ENCODE measurements at places on chromosomes 12 and 14.

DNA sequence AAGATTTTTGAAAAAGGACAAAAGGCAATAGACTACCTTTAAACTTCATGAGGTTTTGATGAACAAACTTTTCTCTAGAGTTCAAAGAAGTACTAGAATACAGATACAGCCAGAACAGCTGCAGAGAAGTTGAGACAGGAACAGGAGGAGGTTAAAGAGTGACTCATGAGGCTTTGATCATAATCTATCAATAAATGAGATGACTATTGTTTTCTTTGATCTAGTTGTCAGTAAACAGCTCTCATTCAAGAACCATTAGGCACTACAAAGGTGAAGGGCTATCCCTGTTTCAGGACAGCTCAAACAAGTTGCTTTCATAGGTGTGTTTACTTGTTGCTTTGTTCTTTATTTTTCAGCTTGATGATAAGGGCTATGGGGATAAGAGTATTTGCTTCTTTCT, 2.4 kb downstream of the WASHC3 start:
- DNase-seq: no peak

- DNase-seq: no peak
These were observed 58.3 kb downstream of the ANAPC7 start for GRCh38 chr12:110345176-110345661.

DNA sequence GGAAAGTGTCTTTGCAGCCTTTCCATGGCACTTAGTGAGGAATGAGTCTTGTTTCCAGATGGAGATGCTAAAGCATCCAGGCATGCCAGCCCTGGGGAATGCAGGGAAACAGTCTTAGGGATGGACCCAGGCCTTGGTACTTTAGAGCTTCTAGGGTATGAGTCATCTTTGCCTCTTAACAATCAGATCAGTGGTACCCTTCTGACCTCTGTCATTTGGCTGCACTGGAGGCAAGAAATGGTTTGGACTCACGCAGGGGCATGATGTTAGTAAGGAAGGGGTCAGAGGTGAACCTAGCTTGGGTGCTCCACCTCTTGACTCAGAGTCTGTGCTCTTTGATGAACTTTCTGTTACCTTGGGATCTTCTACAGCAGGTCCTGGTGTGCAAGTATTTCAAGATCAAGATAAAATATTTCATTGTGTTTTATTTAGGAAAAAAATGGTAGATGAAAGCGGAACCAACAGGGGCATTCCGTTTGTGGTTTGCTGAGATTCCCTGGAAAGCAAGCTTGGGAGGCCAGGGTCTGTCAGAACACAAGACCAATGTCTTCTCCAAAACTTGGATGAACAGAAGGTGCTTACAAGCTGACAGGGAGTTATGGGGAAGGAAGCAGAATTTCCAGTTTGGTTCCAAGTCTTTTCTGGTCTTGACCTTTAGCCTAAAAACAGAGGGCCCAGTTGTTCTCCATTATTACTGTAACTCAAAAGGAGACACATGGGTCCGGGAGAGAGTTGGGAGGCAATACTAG, 216.2 kb downstream of the ZFP36L1 start:
- no peak for DNase-seq

GRCh38 chr12:121400332-121401139, 618 bp downstream of the RNF34 start:
- peak; percentile 11 for DNase-seq

DNA sequence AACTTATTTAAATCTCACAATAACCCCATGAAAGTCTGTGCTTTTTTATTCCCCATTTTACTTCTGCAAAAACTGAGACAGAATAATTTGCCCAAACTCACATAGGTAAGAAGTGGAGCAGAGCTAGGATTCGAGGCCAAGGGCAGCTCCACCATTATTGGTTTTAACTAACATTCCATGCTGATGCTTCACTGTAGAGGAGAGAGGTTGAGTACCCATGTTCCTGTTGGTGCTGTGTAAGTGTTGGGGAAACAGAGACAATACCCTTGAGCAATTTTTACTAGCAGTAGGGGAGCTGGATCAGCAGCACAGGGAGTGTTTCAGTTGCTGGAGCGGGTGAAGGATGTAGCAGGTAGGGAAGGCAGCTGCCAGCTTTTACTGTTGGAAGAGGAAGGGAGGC, 21.1 kb downstream of the RASSF8 start:
- no peak for DNase-seq

DNA sequence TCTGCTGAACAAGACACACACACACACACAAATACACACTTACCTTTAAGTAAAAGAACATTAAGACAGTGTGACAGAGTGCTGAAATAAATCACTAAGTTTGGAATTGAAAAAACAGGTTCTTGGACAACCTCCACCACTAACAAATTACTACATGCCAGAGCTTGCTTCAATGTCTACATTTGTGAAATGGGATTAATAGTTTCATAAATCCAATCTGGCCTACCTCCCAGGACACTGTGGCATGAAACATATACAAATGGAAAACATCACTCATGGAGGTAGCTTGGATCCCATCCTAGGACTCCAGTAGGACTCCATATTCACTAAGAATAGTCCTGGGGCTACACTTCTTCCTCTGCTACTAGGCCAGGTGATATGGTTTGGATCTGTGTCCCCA, 8.2 kb upstream of the CCDC60 start:
- DNase-seq: no peak

DNA sequence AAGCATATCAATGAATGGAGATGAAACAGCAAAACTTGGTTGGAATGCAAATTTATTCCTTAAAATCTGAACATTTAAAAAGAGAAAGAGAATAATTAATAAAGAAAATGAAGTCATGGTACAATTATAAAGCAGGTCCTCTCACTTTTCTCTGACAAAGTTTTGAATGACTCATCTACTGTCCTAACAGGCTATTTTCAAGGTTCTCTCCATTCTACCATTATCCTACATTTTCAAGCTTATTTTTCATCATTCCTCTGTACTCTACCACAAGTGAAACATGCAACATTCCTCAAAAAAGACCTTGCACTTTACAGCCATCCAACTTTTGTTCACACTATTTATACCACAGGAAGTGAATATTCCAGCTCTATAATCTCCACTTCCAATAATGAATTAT, 36.9 kb upstream of the AP4S1 start:
- DNase-seq: no peak

DNA sequence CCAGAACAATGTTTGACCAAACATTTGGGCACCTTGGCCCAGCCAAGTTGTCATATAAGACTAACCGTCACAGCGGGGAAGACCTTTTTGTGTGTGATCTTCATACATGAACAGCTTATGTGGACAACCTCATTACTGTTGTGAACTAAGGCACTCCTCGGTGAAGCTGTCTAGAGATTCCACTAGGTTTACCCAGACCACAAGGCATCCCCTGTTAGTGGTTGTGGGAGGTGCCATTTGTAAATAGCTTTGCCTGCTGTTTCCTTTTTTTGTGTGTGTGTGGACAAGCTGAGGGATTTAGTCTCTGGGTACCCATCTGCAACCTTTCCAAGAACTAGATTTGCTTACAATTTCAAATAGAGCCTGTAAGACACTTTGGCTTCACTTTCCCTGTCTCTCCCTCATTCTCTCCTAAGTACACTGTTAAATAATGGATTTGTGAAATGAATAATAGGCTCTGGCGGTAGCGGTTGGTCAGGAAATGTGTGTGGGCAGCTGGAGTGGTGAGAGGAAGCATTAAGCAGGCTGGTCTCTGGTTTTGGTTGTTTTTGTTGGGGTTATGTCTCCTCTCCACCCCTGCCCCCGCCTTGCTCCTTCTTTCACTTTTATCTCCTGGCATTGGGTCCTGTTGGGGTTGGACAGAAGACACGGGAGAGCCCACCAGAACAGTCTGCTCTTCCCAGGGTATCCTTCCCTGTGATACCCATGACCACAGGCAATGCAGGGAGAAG, 727.6 kb downstream of the VRK1 start:
- no peak for DNase-seq

DNA sequence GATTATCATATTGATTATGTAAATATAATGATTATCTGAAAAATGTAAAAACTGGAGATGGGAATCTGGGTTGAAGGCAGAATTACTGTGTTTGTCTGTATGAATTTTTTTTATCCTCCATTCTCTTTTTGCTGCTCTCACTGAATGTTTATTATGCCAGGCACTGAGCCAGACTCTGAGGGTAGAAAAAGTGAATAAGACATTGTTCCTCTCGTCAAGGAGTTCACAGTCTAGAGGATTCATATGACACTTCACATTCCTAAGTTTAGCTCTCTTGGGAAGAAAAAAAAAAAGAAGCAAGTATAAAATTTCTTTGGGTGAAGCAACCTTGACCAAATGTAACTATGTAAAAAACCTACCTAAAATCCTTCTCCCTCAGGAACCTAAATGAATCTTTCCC, 120.9 kb upstream of the LMO3 start:
- DNase-seq: no peak

GRCh38 chr12:121284551-121285390, 11.7 kb downstream of the CAMKK2 start:
- no peak for DNase-seq

GRCh38 chr12:56776654-56777053, 13.5 kb downstream of the HSD17B6 start:
- DNase-seq: no peak

DNA sequence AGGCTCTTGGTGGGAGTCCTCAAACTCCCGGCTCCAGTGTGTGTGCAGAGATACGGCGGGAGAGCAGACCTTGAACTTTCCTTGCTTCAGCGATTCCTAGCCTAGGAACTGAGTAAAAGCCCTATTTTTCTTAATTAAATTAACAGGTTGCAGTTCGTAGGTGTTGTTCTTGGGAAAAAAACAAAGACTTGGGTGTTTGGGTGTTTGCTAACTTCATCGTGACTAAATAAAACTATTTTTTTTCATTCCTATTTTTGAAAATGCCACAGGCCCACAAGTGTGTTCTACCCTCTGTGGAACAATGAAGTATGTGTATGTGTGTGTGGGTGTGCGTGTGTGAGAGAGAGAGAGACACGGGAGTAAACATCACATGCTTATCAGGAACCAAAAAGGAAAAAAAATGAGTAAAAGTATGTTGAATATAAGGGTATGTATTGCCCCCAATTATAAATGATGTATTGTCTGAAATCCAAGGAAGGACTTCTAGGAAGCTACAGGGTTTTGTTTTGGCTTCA, 651 bp downstream of the TMEM117 start:
- no peak for DNase-seq

- DNase-seq: no peak
These were observed 156.8 kb downstream of the PDZRN4 start for GRCh38 chr12:41344776-41345470.

GRCh38 chr14:36069535-36069900, 107.0 kb downstream of the PTCSC3 start:
- no peak for DNase-seq

GRCh38 chr14:71586131-71586897, 345.9 kb upstream of the RGS6 start:
- DNase-seq: no peak

GRCh38 chr12:23944067-23944466, 5.4 kb downstream of the SOX5 start:
- DNase-seq: no peak

GRCh38 chr12:6460751-6461371, 9.0 kb downstream of the TAPBPL start:
- no peak for DNase-seq

GRCh38 chr12:29088611-29089219, 60.4 kb upstream of the FAR2 start:
- no peak for DNase-seq

- DNase-seq: no peak
These were observed 10.7 kb upstream of the LRTM2 start for GRCh38 chr12:1809591-1810190.

GRCh38 chr12:40565029-40565633, 127.1 kb upstream of the CNTN1 start:
- no peak for DNase-seq

DNA sequence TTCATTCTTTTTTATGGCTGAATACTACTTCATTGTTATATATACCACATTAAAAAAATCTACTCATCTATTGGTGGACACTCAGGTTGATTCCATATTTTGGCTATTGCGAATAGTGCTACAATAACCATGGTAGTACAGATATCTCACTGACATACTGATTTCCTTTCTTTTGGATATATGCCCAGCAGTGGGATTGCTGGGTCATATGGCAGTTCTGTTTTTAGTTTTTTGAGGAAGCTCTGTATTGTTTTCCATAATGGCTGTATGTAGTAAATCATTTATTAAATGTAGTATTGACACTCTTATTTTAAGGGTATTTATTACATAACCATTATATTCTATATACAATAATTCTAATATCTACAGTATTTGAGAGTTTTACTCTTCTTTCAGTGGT, 43.7 kb downstream of the PTCSC3 start:
- DNase-seq: no peak

- DNase-seq: no peak
These were observed 9.9 kb upstream of the ACVR1B start for GRCh38 chr12:51941604-51942003.

GRCh38 chr14:45716572-45716971, 463.6 kb upstream of the MIS18BP1 start:
- no peak for DNase-seq

- no peak for DNase-seq
These were observed 44.8 kb upstream of the METAP2 start for GRCh38 chr12:95429172-95429510.

DNA sequence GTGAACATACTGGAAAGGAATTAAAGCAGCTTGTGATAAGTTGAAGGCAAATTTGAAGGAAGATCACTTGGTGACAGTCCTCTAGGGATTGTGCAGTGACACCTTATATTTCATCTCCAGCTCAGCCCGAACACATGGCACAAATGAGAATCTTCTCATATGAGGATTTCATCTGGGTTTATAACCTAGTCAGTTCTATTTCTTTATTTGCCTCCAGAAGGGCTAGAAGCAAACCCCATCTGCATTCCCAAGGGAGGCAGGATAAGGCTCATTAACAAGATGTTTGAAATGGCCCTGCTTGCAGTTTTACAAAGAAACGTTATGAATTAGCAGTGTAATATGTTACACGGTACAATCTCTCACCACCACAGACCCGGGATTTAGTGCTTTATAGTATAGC, 90.7 kb upstream of the KRR1 start:
- no peak for DNase-seq

GRCh38 chr12:109475993-109476806, 900 bp downstream of the KCTD10 start:
- DNase-seq: no peak

DNA sequence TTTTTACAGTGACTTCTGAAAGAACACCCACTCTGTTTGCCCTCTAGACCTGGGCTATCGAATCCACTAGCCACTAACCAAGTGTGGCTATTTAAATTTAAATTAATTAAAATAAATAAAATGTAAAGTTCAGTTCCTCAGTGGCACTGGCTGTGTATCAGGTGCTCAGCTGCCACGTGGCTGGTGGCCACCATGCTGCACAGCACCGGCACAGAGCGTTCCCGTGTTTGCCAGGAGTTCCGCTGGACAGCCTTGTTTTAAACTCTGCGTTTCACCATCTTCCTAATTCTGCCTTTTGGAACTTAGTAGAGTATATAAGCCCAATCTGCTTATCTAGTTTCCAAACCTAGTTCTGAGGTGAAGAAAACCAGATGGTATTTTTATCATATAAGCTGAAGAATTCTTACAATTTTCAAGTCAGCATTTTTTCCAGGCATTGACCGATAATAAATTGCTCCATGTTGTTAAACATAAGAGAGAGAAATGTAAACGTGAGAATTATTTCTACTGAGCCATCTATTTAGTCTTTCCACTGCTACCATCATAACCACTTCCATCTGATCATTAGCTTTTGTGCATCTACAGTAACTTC, 339.0 kb downstream of the CACNA1C start:
- no peak for DNase-seq

- DNase-seq: no peak
These were observed 35.0 kb downstream of the ITPR2 start for GRCh38 chr12:26798023-26798422.

GRCh38 chr12:121133838-121134237, 1.2 kb downstream of the P2RX7 start:
- DNase-seq: no peak
